Occipital lobe (tissue), 3 donors: ENCODE measurements at places on chromosomes 16 and 17. TPM values are rescaled to one million over a fixed set of nuclear protein-coding genes. Genes with fewer than 3 reads are reported as not detected.

SPATA2L gene
- total RNA-seq, result 12.5 TPM

PSKH1 gene
- total RNA-seq, result 5.1 TPM

KRT40 gene
- total RNA-seq, result not detected

DNA sequence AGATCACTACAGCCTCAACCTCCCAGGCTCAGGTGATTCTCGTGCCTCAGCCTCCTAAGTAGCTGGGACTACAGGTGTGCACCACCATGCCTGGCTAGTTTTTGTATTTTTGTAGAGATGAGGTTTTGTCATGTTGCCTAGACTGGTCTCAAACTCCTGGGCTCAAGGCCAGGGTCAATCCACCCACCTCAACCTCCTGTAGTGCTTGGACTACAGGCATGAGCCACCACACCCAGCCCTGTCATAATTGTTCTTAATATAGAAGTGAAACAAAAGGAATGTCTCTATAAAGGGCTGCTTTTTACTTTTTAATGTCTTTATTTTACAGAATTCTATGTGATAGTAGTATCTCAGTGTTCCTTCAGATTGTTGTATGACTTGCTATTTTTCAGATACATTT, 345.2 kb upstream of the TBX2 start:
- DNase-seq, result no peak

DNA sequence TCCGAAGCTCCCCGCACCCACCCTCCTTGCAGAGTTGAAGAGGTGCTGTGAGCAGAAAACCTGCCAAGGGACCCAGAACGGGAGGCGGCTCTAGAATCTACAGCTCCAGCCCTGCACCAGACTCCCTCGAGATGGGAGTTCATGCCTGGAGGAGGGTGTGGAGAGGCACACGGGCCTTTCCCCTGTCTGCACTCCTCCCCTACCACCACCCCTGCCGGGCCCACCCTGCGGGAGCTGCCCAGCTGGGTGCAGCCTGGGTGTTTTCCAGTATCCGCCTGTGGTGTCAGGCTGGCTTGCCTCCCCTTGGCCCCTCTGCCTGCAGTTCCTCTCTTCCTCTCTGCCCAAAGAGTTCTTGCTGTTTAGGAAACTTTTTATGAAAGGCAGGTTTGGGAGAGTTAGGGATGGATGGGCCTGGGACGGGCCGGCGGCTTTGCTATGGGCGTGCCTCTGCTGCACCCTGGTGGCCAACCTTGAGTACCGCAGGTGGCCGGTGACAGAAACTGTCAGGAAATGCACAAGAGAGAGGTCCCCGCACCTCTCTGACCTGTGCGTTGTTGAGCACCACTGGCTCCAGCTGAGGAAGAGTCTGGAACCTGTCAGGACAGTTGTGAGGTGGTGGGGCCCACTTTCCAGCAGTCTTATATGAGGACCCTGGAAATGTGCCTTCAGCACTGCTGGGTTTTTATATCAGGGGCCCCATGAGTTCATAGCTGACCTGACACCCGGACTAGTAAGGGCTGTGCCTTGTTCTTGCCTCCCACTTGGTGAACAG, 354.1 kb downstream of the SEC14L1 start:
- peak; percentile 43 for DNase-seq
